Progenitor cell of endocrine pancreas (in vitro differentiated cells): ENCODE measurements at places on chromosomes 2 and 18.

GRCh38 chr18:48161911-48162698, 231.6 kb upstream of the SMAD2 start:
- no peak for DNase-seq

DNA sequence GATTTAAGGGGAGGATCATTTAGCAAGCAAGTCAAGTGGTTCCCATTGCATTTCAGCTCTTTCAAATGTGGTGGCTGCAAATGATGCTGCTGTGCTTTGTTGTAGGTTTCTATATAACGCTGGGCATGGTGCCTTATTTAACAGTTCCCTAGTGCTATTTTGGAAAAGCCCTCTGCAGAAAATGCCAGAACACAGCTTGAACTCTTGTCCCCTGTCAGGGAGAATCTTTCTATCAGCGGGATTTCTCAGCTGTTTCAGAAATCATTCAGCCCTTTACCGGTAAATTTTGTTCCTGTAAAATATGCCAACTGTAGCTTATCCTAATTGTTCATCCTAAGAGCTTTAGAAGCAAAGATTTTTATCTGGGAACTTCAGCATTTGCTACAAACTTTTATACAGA, 77.8 kb upstream of the DTNA start:
- DNase-seq: no peak

DNA sequence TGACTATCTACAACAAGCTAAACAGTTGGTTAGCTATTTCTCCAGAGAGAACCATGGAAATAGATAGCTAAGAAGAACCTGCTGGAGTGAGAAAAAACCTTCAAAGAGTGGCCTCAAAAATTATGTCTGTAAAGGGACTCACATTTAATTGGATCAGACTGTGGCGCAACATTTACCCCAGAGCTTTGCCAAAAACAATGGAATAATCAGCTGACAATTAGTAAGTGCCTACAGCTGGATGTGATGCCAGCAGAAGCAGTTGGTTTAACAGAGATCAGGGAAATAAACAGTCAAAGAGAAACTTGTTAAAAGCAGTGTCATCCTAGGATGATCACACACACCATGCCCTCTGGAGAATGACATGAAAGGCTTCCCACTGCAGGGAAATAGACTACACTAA, 310.7 kb downstream of the CLIP4 start:
- DNase-seq: no peak

GRCh38 chr2:69914950-69915945, at the start of gene MXD1:
MXD1 (plus strand) TSS chr2:69915109; CDS start chr2:69915331, 222 bp downstream.
- peak; percentile 20 for DNase-seq

DNA sequence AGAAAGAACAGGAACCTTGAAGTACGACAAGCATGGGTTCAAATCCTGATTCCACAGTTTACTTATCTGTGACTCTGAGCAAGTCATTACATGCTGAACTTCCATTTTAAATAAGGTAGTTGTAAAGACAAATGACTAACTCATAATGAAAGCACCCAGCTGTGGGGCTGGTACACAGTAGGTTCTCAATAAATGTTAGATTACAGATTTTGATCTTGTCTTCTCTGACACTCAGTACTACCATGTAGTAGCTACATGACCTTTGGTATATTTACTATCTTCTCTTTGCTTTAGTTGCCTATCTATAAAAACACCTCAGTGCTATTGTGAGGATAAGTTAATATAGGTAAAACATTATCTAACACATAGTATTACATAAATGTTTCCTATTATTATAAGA, 3.2 kb downstream of the TRAK2 start:
- no peak for DNase-seq
